ENCODE measurements at places on chromosomes 5 and 9.
A peak's percentile ranks its signal among the peaks of the same experiment; 100 is the strongest.

DNA sequence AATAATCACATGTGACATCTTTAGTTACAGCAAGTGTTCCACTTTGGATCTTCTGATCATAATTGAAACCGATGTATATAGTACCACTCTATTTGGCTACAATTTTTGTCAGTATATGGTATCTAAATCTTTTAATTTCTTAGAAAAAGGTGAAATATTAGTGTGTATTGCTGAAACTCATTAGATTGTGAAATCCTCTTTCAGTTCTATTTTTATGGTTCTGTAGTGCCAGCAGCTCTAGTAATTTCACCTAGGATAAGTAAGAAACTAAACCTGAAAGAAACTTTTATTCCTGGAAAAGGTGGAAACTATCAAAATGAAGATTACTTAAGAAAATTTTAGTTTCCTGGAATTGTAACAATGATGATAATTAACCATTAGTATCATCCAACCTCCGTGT is 370.9 kb downstream of the NNT start:
- no peak for DNase-seq

- DNase-seq = no peak
Observed at GRCh38 chr9:96462541-96462940, 12.6 kb downstream of the HABP4 start.

DNA sequence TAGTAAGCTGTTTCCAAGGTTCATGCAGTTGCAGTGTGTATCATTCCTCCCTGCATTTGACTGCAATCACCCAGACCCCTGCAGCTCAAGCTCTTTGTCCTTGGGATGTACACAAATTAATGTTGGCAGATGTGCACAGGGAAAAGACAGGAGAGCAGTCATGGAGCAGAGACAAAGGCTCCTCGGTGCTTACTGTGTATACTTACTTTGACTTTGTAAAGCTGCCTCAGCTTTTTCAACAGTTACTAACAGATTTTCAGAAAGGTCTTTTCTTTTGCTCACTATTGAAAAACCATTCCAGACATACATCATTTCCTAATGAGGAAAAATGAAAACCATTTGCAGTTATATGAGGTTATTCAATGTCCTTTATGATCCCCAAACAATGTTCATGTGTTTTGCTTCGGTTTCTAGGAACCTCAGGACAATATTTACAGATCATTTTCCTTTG is 124.9 kb downstream of the TTC39B start:
- DNase-seq = no peak

- DNase-seq = peak; percentile 83
Observed at GRCh38 chr5:50711280-50711679, 44.8 kb downstream of the PARP8 start.

GRCh38 chr9:27851858-27852257 is 278.6 kb upstream of the C9orf72 start:
- no peak for DNase-seq

DNA sequence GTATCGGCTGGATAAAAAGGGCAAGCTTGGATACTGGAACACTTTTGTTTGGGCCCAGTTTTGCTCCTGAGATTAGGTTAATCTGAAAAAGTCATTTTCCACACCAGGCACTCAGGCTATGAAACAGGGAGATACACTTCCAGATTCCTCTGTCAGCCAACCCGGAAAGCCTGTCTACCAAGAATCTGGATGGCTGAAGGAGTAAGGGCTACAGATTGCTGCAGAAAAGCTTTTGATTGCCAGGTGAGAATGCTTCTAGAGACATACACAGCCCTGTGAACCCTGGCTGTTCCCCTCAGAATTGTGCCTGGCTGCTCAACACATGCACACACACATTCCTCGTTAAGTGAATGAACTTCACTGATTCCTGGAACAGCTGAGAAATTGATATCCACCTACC is 114.4 kb downstream of the PSD2 start:
- DNase-seq = no peak

DNA sequence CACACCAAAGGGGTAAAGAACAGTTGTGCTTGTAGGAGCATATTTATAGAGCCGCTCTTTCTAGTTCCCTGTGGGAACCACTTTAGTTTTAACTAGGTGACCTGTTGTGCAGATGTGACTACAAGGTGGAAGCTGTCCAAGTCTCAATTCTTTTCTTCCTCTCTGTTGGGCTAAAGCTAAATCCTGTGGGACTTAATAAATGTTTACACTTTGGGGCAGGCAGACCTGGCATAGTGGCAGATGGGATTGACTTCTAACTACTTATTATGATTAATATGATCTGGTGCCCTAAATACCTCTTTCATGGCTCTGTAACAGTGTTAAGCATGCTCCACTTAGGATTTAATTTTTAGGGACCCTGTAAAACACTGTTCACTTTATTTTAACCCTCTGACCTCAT is 265.3 kb downstream of the KCTD16 start:
- DNase-seq = no peak

- peak; percentile 48 for DNase-seq
Observed at GRCh38 chr5:132883261-132883834, 9.9 kb downstream of the LEAP2 start.

DNA sequence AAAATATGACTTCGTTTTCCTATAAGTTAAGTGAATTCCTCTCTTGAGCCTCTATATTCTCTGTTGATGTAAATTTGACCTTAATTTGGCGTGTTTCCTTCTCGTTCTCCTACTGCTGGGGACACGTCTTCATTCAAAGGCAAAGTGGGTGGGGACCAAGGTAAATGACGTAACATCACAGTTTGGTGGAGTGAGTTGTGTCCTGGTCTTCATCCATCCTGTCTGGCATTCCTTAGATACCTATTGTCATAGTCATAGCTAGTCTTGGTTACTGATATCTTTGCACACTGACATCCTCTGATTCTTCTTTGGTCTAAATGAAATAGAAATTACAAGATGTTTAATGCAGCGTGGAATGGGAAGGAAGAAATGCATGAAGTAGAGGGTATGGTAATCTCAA is 108.5 kb downstream of the NNT start:
- no peak for DNase-seq
